Lower lobe of right lung (tissue), 2 donors: ENCODE measurements at places on chromosomes 11 and 22.
A peak's percentile ranks its signal among the peaks of the same experiment; 100 is the strongest.

DNA sequence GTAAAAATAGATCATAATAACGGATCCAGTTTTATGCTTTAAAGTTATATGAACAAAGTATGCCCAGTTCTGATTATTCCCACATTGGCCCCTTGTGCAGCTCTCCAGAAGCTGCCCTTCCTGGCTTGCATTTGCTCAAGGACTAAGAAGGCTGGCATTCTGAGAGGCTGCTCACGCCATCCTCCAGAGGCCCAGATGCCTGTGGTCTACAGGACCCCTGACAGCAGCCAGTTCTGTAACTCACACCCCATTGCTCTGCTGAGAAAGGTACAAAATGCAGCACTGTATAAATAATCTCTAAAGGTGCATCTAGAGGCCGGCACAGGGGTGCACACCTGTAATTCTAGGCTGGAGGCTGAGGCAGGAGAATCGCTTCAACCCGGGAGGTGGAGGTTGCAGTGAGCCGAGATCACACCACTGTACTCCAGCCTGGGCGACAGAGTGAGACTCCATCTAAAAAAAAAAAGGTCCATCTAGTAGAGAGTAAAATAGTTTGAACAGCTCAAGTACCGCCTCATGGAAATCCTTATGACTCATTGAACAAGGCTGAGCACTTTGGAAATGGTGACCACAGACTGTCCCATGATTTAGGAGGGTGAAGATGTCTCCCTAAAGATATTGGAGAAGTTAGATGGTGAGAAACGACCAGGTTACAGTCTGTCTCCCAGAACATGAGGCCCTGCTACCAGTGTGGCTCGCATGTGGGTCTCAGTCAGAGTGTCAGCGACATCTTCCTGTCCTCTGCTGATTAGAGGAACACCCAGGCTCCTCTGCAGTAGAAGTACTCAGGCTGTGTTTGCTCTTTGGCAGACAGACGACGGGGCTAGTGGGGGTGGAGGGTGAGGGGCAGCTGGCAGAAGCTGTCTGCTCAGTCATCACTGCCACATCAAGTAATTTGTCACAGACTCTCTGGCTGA, 56.3 kb downstream of the KREMEN1 start:
- peaks cover 14% of the 10 kb centered on the region for H3K36me3 ChIP-seq
- no peak overlapping the region for H3K27ac ChIP-seq
- H3K4me3 ChIP-seq: no peak overlapping the region

GRCh38 chr11:64037027-64037634, 1.4 kb downstream of the FLRT1 start:
- H3K27ac ChIP-seq: no peak overlapping the region
- peaks cover 49% of the 10 kb centered on the region for H3K27me3 ChIP-seq
- peaks cover 17% of the 10 kb centered on the region for H3K4me1 ChIP-seq
- no peak for DNase-seq
- no peak overlapping the region for H3K4me3 ChIP-seq

GRCh38 chr11:10900681-10901415, 43.0 kb upstream of the ZBED5 start:
- no peaks in the 10 kb centered on the region for H3K36me3 ChIP-seq
- H3K27ac ChIP-seq: peak overlapping the region; percentile 91
- H3K4me1 ChIP-seq: peaks cover 43% of the 10 kb centered on the region
- no peaks in the 10 kb centered on the region for H3K27me3 ChIP-seq
- no peak for DNase-seq

DNA sequence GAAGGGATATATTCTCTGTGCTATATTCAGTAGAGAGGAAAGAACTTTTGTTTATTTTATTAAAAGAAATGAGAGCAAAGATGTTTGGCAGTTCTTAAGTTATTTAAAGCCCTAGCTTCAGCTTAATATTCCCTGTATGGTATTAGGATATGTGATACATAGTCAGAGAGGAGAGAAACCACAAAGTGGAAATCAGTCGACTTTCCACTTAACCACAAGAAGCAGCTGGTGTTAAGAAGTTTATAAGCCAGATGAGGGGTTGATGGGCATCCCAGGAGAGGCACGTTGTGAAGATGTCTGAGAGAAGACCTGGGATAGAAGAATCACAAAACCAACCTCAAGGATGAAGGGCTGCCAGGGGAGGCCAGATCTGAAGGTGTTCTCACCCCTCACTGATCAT, 23.3 kb upstream of the PHF21B start:
- H3K4me3 ChIP-seq: no peak overlapping the region
- no peak for DNase-seq
- H3K4me1 ChIP-seq: no peaks in the 10 kb centered on the region
- no peak overlapping the region for H3K27ac ChIP-seq
- peaks cover 9% of the 10 kb centered on the region for H3K27me3 ChIP-seq

DNA sequence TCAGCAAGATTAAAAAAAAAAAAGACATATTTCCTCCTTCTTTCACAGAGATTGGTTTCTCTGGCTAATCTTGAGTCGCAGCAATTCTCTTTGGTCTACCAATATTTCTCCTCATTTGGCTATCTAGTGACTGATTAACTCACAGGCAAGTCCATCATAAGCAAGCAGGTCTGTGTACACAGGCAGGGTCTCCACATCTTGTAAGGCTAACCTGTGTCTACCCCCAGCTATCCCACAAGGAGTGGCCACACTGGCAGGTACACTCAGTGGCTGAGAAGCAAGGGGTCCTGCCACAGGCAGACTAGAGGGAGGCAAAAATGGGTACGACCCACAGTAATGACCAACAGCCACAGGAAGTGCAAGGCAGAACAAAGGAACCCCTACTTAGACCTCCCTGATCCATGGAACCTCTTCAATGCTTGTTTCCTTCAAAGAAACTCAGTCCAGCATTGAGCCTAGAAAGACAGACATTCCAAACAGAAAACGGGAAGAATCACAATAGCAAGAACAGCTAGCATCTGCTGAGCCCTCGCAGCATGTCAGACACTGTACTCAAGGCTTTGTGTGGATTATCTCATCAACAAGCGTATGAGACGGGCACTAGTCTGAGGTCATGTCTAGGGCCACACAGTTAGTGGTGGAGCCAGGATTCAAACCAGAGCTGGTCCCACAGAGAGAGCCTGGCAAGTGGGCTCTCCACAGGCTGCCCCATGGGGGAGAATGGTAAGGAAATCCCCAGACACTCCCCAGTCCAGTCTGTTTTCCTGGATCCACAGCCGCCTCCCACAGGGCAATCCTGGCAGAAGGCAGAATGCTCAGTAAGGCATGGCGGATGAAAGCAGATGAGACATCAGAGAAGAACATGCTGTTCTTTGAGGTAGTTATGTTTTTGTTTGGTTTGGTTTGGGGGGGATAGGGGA, 34.3 kb downstream of the PLEKHA7 start:
- no peaks in the 10 kb centered on the region for H3K27me3 ChIP-seq
- no peak overlapping the region for H3K27ac ChIP-seq
- H3K36me3 ChIP-seq: no peaks in the 10 kb centered on the region
- DNase-seq: no peak

GRCh38 chr11:60786811-60787567, 1.9 kb downstream of the MS4A10 start:
- H3K4me3 ChIP-seq: no peak overlapping the region
- no peaks in the 10 kb centered on the region for H3K36me3 ChIP-seq
- H3K27me3 ChIP-seq: no peaks in the 10 kb centered on the region
- H3K27ac ChIP-seq: no peak overlapping the region

DNA sequence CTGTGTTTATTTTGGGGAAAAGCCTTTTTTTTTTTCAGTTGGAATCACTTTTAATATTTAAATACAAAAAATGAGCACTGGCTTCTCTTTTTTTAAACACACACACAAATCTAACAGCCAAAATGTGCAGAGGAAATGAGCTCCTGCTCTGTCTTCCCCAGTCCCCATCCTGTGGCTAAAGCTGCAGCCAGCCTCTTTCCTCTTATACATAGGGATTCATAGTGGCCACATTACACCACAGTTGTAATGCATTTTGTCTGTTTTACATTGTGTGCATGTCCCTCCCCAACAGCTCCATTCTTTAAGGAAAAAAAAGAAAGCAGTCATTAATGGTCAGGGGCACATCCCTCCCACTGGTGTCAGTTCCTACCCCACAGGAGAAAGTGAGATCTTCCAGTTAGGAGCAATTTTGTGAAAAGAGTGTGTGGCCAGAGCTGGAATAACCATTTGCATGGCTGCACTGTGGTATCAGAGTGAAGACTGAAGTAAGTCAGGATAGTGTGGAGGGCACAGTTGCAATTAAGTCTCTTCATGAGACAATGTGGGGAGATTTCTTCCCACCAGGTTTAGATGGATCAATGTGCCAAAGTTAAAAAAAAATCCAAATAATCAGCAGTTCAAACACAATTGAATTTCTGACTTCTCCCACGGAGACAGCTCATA, 220.6 kb downstream of the TMEM135 start:
- H3K27me3 ChIP-seq: no peaks in the 10 kb centered on the region
- H3K27ac ChIP-seq: no peak overlapping the region
- no peak for DNase-seq
- H3K36me3 ChIP-seq: no peaks in the 10 kb centered on the region
- peaks cover 6% of the 10 kb centered on the region for H3K4me1 ChIP-seq
- no peak overlapping the region for H3K4me3 ChIP-seq

GRCh38 chr11:116651737-116652237, 121.0 kb downstream of the BUD13 start:
- no peaks in the 10 kb centered on the region for H3K4me1 ChIP-seq
- H3K36me3 ChIP-seq: no peaks in the 10 kb centered on the region
- no peak overlapping the region for H3K4me3 ChIP-seq
- H3K27me3 ChIP-seq: no peaks in the 10 kb centered on the region

- no peaks in the 10 kb centered on the region for H3K27me3 ChIP-seq
- DNase-seq: peak; percentile 99
- peaks cover 46% of the 10 kb centered on the region for H3K4me1 ChIP-seq
- peak overlapping the region; percentile 100 for H3K27ac ChIP-seq
- H3K36me3 ChIP-seq: peaks cover 55% of the 10 kb centered on the region
- peak overlapping the region; percentile 100 for H3K4me3 ChIP-seq
Measured at GRCh38 chr22:39519681-39520225, 609 bp upstream of the ATF4 start.

- H3K4me3 ChIP-seq: no peak overlapping the region
- no peaks in the 10 kb centered on the region for H3K27me3 ChIP-seq
- no peak for DNase-seq
Measured at GRCh38 chr11:86874304-86875056, 74.1 kb downstream of the PRSS23 start.

DNA sequence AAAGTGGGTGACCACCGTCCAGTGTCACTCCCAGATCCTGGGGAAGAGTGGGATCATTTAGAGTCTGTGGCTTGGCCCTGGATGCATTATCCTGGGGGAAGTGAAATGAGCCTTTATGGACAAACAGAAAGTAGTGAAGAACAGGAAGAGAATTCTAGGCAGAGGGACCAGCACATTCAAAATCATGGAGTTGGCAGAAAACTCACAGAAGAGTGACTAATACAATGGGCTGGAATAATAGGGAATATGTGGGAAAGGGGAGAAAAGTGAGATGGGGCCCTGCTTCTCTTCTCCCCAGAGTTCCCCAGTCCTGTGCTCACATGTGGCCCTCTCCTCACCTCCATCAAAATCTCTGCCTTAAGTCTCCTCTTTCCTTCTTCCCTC, 84.3 kb downstream of the CCDC81 start:
- no peaks in the 10 kb centered on the region for H3K27me3 ChIP-seq
- DNase-seq: no peak
- no peak overlapping the region for H3K27ac ChIP-seq
- no peaks in the 10 kb centered on the region for H3K36me3 ChIP-seq
- H3K4me1 ChIP-seq: peaks cover 34% of the 10 kb centered on the region
- H3K4me3 ChIP-seq: no peak overlapping the region

DNA sequence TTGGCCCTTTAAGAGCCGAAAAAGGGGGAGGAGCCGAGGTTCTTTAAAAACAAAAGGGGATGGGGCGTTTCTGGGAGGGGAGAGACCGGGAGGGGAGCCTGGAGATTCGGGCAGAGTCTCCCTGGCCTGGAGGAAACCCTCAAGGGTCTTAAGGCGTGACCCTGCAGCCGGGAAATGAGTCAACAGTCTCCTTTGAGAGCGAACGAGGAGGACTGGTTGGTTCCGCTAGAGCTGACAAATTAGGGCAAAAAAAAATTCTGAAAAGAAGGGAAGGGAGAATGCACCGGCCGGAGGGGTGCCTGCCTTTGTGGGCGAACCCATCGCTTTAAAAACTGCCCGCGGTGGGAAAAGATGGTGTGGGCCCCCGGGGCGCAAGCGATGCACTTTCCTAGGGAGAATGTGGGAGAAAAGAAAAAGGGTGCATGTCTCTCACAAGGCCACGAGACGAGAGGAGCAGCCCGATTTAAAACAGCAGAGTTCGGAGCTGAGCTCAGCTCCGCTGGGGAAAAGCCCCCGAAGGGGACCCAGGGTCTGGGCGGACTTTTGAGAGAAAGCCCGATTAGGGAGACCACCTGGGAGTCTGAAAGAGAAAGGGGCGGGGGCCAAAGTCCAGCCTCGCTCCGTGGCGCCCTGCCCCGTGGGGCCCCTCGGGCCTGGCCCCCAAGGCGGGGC, 874 bp downstream of the ZFTA start:
- no peaks in the 10 kb centered on the region for H3K27me3 ChIP-seq
- H3K4me3 ChIP-seq: peak overlapping the region; percentile 80
- peaks cover 15% of the 10 kb centered on the region for H3K4me1 ChIP-seq
- peak; percentile 51 for DNase-seq
- peak overlapping the region; percentile 71 for H3K27ac ChIP-seq
- H3K36me3 ChIP-seq: no peaks in the 10 kb centered on the region

GRCh38 chr22:21643533-21644357, 1.6 kb downstream of the SDF2L1 start:
- peaks cover 29% of the 10 kb centered on the region for H3K4me1 ChIP-seq
- no peak overlapping the region for H3K27ac ChIP-seq
- peaks cover 23% of the 10 kb centered on the region for H3K36me3 ChIP-seq
- peak overlapping the region; percentile 75 for H3K4me3 ChIP-seq

DNA sequence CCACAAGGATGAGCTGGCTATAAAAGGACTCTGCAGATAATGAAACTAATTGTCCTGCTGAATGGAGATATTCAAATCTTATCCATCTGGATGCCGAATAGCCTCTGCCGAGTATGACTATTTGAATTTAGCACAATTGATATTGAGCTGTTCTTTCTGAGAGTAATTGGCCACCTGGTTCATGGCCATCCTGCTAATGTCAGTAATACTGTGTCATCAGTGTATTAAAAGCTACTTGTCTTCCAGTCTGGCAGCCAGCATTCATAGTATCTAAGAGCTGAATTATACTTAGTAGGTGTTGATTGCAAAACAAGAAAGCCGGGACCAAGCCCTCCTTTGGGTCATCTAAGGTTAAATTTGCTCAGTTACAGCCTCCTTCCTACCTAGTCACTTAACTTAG, 310.7 kb upstream of the NCAM1 start:
- H3K27ac ChIP-seq: no peak overlapping the region
- DNase-seq: no peak
- no peaks in the 10 kb centered on the region for H3K36me3 ChIP-seq
- no peaks in the 10 kb centered on the region for H3K4me1 ChIP-seq
